CD8-positive, alpha-beta memory T cell (primary cell): ENCODE measurements at places on chromosomes 2 and 18. TPM values are rescaled to one million over a fixed set of nuclear protein-coding genes. Genes with fewer than 3 reads are reported as not detected.

FAM117B gene
- total RNA-seq = 6.4 TPM

PPIL3 gene
- 31.0 TPM for total RNA-seq

DNA sequence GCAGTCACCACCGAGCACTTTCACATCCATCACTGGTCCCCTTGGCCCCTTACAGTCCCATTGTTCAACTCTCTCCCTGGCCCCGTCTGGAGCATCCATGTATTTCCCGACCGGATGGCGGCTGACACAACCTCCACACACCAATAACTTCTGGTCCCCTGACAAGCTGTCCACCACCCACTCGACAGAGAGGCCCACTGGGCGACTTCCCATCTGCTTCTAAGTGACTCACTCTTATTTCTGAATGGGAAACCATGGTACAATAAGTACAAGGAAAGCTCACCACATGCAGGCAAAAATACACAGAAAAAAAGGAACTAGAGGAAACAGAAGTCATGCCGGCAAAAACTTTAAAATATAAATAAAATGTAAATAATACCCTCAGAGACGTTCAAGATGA, 82.9 kb upstream of the RAB12 start:
- DNase-seq = no peak

DNA sequence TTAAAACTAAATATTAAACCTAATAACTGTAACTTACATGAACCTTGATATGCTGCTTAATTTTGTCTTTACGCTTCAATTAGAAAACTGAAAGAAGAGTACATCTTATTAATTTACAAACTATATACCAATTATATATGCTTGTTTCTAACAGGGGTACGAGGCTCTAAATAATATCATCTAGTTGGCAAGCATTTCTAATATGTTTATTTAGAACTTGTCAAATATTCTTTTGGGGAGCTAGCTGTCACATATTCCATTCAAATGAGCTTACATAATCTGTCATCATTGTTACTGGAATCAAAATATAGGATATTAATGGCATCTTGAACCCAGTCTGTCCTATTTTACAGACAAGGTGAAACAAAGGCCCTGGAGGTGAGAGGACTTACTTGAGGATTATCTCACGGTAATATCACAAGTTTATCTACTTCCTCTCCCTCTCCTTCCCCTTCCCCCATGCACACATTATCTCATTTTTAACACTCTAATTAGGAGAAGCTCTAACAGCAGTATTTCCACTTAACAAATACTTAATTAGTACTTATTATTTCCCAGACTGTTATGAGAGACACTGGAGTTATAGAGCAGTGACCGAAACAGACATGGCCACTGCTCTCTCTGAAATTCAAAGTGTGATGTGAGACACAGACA, 3.5 kb downstream of the PRKD3 start:
- no peak for DNase-seq

POMC gene
- 6.2 TPM for total RNA-seq

DNA sequence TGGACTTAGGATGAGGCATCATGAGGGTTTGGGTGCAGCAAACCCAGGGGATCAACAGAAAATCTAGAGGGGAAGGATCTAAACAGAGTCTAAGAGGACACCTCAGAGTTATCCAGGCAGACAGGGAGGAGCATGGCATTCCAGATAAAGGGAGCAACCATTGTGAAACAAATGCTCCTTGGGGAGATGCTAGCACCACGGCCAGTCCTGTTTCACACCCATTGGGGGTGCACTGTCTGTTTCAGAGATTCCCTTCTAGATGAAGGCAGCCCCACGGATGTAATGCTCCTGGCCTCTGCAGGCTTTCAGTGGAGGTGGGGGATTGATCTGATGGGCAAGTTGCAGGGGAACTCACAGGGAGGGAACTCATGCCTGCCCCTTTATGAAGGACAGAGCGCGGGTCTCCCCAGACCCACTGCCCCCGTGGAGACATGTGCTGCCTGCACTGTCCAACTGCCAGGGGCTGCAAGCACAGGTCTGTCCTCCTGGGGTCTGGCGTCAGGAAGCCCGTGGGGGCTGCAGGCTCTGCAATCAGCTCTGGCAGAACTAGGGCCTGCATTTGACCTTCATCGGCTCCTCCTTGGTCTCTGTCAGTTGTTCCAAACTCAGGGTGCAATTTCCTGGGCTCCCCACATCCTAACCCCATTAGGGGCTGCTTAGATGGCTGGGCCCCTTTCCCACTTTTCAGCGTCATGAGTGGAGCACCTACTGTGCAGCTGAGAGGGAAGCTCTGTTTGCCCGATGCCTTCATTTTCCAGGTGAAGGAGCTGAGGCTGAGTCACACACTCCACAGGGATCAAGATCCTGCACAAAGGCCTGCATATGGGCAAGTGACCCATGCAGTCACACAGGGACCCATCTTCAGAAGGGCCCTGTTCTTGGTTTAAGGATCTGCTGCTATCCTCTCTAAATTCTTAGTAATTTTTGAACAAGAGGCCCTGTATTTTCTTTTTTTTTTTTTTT, 163.4 kb downstream of the ARL4C start:
- DNase-seq = no peak

VAMP5 gene
- 28.0 TPM for total RNA-seq

DNA sequence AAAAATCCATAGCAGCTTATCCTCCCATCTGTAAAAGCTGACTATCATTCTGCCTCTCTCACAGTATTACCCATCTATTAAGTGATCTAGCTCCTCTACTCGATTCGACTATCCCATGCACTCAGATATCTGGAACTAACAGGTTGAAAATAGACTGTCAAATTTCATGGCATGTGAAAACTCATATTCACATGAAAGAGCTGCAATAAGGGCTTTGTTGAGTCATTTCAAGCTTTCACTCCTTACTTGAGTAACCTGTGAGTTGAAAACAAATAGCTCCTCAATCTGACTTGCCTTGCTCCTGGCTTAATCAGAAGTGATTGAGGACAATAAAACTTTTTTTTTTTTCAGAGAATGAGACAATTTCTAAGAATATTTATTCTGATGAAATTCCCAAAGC, 192.4 kb upstream of the ERBB4 start:
- DNase-seq = no peak

- DNase-seq = no peak
Measured at GRCh38 chr2:82964341-82964740, 1494.7 kb downstream of the SUCLG1 start.

GRCh38 chr2:134119713-134120405, 134.0 kb upstream of the MGAT5 start:
- DNase-seq = peak; percentile 82

- no peak for DNase-seq
Measured at GRCh38 chr2:13335862-13336535, 619.3 kb downstream of the TRIB2 start.

- DNase-seq = peak; percentile 75
Measured at GRCh38 chr2:200862532-200863000, 1.9 kb downstream of the CLK1 start.

CCDC141 gene
- total RNA-seq = 1.6 TPM

DNA sequence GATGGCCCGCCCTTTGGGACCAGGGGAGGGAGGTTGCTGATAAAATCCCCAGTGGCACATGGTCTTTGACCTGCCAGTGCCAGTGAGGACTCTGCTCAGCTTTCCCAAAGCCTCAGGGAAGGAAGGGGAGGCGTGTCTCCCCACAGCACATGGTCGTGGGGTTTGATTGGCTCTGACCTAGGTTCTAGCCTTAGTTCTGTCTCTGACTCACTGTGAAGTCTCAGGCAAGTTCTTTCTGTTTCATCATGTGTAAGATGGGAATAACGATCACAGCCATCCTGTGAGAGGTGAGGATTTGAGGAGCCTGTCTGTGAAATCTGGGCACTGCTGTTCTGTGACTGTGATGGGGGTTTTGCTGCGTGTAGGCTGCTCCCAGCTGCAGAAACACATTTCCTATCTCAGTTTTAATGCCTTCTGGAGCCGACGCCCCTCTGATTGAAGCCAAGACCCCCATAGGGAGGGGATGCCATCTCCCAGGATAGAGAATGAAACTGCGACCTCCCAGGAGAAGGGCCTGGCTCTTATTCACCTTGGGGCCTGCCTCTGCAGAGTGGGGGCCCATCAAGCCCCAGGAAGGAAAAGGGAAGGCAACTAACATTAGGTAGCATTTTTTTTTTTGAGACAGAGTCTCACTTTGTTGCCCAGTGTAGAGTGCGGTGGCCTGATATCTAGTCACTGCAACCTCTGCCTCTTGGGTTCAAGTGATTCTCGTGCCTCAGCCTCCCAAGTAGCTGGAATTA, 84.0 kb downstream of the DDX1 start:
- DNase-seq = no peak

DNA sequence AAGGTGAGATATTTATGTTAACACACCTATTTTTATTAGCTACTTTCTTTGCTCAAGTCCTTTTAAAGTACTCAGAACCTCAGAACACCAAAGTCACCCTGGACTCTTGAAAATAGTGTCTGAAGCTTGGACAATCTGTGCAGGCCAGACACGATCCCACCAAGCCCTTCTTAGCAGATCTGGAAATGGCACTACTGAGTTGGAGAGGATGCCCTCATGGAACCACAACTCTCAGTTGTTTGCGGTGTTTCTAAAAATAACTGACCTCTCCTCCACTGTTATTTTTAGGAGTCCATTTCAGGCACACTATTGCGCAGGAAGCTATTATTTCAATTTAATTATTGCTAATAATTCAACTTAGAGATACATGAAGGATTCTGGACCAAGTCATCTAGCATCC, 103.5 kb upstream of the ITGB6 start:
- DNase-seq = no peak

- no peak for DNase-seq
Measured at GRCh38 chr2:21333684-21334083, 209.9 kb downstream of the TDRD15 start.

GRCh38 chr2:30326497-30326896, 95.2 kb downstream of the LBH start:
- no peak for DNase-seq

DNA sequence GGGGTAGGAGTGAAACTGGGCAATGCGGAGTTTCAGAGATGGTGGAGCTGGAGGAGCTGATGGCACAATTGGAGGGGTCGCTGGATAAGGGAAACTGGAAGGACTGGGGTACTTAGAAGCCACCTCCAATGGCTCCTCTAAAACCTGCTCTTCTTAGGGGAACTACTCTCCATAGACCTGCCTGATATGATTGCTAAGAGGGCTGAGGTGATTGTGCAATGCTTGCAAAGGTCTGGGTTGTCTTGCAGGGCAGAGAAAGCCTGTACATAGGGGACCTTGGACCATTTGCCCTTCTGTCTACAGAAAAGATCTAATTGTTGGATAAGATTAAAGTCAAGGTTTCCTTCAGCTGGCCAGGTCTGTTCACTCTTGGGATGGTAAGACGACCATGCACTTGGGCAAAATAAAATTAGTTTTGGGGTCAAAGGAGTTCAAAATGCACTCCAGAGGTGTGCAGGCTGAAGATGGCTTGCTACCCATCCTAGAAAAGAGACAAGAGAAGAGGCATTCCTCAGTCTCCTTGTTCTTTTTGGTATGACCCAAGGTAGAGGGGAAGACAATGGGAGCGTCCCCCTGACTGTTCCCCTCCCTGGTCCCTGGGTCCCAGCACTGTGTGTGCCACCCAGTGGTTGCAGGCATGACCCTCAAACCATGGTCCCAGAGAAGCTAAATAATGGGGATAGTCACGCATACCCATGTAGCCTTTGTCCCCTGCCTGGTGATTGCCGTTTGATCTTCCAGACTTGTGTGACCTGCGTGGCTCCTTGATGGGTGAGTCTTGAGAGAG, 41.1 kb downstream of the STK17B start:
- no peak for DNase-seq

DNA sequence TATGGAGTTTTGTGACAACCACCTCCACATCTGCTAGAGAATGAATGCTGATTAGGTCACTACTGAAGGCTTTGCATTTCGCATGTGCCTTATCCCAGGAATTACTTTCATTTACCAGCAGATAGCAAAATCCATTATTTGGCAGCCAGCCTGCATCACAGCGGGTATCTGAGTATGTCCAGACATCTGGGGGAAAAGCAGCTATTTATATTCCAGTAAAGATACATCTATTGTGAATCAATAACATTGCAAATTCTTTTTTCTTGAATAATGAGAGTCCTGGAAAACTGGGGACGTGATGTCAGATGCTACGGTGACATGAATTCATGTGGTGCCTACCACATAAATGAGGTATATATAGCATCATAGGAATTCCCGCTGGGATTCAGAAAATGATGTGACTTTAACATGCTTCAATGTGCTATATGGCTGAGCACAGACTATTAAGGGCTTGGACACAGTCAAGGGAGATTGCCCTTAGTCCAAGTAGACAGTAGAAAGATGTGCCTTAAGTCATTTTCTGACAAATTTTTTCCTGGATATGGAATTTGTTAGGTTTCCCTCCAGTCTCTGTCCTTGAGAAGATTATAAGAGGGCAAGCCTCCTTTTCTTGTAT, 84.2 kb upstream of the CD302 start:
- no peak for DNase-seq

DNA sequence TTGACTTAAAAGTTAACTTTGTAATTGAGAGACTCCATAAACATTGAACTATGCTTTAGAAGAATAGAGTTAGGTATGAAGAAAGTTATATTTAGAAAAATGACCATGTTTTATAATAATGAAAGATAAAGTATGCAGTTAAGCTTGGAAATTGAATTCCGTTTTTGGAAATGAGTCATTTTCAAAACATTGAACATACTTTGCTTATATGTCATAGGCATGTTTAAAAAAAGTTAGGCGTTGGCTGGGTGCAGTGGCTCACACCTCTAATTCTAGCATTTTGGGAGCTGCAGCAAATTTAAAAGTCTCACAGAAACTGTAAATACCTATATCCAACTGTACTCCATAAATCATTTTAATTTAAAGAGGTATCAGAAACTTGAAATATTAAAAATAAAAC, 607.4 kb downstream of the CBLN2 start:
- DNase-seq = no peak

DNA sequence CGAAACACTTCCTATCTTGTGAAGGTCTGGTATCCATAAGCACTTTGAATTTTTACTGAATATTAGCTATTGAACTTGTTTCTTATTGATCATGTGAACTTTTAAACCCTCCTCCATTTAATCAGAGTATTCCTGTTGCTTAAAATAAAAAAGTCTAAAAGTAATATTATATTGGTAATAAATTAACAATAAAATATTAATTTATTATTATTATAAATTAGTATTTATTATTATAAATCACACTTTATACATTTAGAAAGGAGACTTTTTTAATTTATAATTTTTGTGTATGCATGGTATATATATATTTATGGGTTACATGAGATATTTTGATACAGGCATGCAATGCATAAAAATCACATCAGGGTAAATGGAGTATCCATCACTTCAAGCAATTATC, 295.4 kb upstream of the NETO1 start:
- DNase-seq = no peak

- no peak for DNase-seq
Measured at GRCh38 chr2:172106108-172106961, 3.6 kb upstream of the DLX2 start.

FANCL gene
- 22.6 TPM for total RNA-seq

OR6B2 gene
- not detected for total RNA-seq

DNA sequence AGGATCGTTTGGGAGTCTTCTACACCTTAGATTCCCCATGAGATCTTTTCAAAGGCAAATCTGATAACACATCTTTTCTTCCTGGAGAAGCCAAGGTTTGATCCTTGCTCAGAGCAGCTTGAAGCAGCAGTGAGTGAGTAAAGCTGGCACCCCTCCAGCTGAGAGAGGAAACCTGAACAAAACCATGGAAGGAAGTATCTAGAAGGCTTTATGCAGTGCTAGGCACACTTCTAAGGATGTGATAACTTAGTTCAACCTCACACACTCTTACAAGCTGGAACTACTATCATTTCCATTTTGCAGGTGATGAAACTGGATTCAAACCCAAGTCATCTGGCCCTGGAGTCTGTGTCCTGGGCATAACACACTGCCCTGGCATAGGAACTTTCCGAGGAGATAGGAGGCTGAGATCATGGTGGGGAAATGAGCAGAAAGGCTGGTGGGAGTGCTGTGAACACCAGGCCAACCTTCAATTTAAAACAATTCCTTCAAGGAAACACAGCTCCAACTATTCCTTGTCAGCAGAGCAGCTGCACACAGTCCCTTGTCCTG, 71.2 kb downstream of the CTAGE1 start:
- peak; percentile 56 for DNase-seq
